Fibroblast of skin of right biceps (primary cell): ENCODE measurements at places on chromosomes 6 and 20.

GRCh38 chr20:8470156-8470555 is 338.1 kb downstream of the PLCB1 start:
- peak; percentile 54 for DNase-seq

GRCh38 chr6:7532821-7533220 is 8.7 kb upstream of the DSP start:
- DNase-seq = no peak

- DNase-seq = no peak
These were observed 588 bp upstream of the NCOA3 start for GRCh38 chr20:47501116-47501481.

- peak; percentile 65 for DNase-seq
These were observed 149.1 kb downstream of the MTHFD1L start for GRCh38 chr6:151014404-151015100.

- DNase-seq = peak; percentile 32
These were observed 130.6 kb upstream of the C6orf118 start for GRCh38 chr6:165439928-165440554.

DNA sequence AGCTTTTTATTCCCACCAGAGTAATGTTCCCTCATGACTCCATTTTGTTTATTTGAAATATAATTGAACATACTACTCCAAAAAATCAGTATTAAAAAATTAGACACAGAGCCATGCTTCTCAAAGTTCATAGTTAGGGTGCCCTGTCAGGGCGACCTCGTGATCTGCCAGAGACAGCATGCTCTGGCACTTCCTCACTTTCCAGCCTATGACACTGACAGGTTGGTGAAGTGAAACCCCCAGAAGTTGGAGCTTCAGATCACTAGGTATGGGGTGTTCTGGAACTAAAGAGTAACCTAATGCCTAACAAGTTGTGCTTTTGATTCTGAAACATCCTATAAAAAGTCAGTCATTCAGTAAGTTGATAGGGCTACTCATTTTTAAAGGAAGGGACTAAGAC is 93.0 kb downstream of the TBC1D7 start:
- no peak for DNase-seq

DNA sequence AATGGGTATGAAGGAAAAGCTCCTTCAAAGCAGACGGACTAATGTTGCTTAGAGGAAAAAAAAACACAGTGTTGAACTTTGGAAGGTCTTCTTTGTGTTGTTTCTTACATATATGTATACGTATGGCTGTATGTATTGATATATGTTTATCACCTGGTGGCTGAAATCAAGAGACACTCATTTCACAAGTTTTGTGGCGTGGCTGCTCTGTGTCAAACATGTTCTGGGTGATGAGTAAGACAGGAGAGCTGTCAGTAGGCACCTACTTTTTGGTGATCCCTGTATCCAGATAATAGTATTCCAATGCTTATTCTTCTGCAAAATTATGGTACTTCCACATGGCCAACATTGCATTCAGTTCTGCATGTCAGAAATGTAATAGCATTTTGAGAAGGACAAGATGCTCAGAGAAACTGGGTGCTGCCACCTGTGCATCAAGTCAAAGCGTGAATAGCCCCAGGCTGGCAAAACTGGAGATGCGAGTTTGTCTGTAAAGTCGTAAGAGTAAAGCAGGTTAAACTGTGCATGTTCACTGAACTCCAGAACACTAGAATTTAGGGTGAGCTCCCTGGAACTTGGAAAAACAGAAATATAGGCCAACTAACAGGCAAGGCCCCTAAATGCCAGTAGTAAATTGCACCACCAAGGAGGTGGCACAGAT is 67.9 kb downstream of the ARMC2 start:
- DNase-seq = no peak

DNA sequence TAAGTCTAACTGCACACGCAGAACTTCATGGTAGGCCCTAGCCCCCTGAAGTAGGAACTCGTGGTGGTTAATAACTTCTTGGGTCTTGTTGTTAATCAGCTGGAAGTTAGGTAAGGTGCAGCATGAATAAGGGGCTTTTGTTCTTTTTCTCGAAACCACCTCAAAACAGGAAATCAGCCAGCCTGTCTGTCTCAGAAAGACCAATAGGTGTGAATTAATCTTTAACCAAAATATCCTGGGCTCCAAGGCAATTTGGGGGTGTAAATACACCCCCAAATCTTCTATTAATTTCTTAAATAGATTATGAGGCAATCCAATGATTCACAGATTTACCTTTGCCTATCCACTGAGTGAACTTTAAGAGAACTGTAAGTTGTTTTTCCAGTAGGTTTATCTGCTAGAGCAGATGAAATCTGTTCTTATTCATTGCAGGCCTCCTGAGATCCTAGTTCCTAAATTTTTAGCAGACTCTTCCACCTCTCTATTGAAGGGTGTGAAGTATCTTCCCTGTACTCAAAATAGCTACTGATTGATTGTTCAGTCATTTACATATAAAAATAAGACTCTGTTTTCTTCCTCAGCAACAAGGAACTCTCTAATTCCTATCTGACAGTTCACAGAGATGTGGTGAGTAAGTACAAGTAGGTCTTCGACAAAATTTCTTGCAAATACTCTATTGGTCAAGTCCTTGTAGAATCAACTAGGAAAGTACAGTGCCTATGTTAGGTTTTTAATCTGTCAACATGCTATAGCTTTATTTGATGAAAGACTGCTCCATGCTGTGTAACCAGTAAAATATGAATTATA is 427.1 kb upstream of the NOX3 start:
- DNase-seq = peak; percentile 17

DNA sequence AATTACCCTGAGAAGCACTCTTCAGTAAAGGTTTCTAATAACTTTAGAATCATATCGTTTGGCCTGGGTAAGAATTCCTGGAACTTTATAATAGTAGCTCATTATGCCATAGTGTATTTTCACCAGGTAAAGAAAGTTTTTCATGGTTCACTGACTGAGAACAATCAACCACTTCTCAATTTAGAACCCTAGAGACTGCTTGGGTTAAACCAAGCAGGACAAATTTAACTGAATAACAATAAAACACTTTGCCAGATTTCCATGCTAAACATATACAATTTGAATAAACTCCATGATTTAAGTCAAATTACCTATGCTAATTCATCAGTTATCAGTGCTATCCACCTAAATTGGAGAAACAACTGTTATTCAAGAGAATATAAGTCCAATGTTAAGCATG is 99.4 kb downstream of the PLG start:
- no peak for DNase-seq

- peak; percentile 92 for DNase-seq
These were observed 45.7 kb downstream of the OR2B2 start for GRCh38 chr6:27866357-27867050.

- no peak for DNase-seq
These were observed 216.2 kb downstream of the TRDN start for GRCh38 chr6:123420512-123420911.

- DNase-seq = no peak
These were observed 88.1 kb downstream of the TNFRSF21 start for GRCh38 chr6:47221565-47221964.

DNA sequence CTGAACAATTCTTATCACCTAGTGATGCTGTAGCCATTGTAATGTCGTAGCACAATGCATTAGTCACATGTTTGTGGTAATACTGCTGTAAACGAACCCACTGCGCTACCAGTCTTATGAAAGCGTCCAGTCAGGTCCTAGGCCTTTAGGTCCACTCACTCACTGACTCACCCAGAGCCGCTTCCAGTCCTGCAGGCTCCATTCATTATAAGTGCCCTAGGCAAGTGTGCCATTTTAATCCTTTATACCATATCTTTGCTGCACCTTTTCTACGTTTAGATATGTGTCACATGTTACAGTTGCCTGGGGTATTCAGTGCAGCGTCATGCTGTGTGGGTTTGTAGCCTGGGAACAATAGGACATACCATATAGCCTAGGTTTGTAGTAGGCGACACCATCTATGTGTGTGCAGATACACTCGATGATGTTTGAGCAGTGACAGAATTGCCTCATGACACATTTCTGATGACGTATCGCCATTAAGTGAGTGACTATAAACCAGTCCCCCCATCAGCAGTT is 15.4 kb downstream of the IGF2R start:
- no peak for DNase-seq

DNA sequence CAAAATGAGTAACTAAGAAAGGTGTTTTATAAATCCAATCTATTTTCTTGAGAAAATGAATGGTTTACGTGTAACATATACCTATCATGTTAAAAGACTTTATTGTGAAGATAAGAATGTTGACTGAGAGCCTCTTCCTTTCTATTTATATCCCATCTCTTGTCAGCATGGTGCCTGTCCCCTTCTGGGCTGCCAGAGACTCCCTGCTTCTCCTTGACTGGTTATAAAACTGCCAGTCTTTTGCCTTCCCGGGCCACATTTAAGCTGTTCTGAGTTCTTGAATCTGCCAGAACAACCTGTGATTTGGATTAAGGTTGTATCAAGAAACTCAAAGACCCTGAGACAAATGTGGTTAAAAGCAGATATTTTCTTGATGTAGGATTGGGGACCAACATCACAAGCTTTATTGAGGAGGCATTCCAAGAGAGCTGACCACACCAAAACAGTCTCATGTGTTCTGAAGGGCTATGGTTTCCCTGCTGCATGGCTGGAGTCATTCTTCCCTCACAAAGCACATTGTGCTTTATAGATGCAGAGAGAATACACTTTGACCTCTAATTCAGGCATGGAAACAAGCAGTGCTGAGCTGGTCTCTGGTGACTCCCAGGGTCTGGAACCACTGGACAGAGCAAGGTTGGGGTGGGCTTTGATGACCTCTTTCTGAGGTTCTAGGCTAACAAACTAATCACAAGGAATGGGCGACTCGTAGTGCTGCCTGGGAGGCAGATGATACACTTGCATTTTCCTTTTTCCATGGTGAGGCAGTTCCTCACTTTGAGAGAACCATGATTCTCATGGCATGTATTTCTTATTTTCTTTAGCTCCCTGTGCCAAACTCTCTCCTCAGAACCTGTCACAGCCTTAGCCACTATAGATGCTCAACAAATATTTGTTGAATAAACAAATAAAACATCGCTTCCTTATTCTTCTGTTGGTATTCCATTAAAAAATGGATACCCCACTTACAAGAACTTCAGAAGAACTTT is 205.0 kb upstream of the PREP start:
- DNase-seq = peak; percentile 41

GRCh38 chr6:40671694-40672050 is 84.5 kb upstream of the LRFN2 start:
- DNase-seq = no peak

DNA sequence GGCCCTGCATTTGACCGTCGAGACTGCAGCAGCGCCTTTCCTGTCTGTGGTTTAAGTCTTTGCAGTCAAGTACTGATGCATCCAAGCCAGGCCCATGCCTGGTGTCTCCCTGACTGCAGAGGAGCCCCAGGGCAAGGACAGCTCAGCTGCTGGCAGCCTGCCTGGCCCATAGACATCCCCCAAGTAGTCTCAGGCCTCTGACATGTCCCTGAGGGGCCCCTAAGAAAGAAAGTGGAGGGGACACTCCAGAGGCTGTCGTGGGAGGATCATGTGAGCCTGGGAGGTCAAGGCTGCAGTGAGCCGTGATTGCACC is 18.0 kb downstream of the HRH3 start:
- peak; percentile 47 for DNase-seq

- no peak for DNase-seq
These were observed 817.1 kb downstream of the KIF16B start for GRCh38 chr20:15756002-15756753.

GRCh38 chr6:139753198-139753861 is 378.9 kb upstream of the CITED2 start:
- DNase-seq = peak; percentile 93

- peak; percentile 95 for DNase-seq
These were observed 218.6 kb upstream of the ZFP64 start for GRCh38 chr20:52410182-52410647.

- DNase-seq = no peak
These were observed 299.1 kb downstream of the EPHA7 start for GRCh38 chr6:93120154-93120742.

DNA sequence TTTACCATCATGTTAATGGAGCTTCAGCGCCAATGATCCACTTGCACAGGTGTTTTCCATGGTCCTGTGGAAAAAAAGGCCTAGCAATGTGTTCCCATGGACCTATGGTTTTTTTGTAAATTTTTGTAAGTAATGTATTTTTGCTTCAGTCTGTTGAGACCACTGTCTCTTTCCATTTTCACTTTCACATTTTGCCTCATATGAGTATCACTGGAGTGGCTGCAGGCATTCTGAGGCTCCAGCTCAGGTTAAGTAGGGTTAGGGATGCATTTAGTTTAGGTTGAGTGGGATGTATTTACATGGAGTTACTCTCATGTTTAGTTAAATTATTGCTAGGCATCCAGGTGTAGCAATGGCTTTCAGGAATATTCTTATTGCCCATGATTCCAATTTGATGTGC is 19.2 kb upstream of the LMBRD1 start:
- DNase-seq = no peak

DNA sequence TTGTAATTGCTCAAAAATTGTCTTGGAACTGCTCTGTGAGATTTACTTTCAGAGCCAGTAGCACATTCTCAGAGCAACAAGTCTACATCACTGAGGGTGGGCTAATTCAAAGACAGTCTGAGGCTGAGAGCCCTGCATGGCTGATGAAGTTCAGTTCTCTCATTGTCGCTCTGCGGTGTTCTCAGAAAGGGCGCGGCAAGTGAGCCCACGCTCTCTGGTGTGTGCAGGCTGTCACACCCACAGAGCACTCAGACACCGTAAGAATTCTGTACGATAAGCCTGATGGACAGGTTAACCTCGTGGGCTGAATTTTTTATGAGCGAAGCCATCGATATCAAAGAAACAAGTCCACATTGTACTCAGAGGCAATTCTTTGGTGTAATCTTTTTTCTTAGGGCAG is 557.8 kb downstream of the HACE1 start:
- no peak for DNase-seq

DNA sequence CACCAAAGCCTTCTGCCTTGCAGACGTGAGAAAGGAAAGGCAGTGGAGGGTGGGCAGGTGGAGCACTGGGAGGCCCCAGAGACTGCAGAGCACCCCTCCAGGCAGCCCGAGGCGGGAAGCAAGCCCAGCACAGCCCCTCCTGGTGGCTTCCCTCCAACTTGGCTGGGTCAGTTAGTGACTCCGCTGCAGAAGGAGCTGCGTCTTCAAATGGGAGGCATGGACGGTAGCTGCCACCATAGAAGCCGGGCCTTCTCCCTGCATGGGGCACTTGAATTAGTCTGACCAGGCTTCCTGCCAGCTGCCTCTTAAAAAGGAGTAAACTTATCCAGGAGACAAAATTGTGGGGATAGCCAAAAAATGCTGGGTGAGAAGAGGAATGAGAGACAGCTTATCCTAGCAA is 88.0 kb upstream of the RPS6KA2 start:
- no peak for DNase-seq

DNA sequence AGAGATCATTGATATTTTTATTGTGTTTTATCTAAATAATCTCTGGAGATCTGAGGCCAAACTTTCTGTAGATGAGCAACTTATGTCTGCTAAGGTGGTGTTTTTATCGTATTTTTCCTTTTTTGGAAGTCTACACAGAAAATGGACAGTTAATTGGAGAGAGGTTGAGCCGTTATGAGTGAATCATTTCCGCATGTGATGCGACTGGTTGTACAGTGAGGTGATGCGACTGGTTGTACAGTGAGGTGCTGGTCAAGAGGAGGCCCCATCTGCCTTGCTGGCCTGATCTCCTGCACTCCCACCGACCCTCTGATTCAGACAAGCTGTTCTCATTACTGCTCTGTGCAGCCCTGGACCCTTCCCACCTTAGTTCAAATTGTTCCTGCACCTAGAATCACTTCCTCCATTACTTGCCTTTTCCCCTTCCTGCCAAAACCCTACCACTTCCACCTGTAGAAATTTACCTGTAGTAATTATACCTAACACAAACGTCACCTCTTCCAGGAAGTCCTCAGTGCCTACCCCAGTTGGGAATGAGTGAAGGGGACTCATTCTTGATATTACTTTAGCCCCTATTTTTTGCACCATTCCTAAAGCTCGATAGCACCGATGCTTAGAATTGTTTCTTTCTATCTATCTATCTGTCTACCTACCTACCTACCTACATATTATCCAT is 100.3 kb downstream of the ZDHHC14 start:
- no peak for DNase-seq
